ENCODE measurements at places on chromosomes 5 and 9.

- DNase-seq, result no peak
Observed at GRCh38 chr9:72538921-72539702, 17.7 kb downstream of the TMC1 start.

DNA sequence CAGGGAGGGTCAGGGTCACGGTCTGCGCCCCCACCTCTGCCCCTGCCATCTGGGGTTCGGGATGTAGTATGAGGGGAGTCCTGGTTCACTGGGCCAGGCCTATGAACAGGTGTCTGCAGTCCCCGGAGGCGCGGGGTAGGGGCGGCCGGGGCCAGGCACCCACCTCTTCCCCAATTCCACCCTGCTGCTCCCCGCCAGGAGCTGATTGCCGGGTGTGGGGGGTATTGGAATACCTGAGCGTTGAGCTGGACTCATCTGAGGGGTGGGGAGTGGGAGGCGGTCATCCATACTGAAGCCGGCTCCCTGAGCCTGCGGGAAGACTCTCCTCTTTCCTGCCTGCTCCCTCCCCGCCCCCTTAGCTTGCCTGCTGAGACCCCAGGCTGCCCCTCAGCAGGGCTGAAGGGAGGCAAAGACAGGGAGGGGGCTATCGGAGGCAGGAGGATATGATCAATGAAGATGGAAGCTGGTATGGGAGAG lies 679 bp downstream of the SLC6A7 start:
- DNase-seq, result no peak

GRCh38 chr9:100472788-100473275 lies at the start of gene TMEFF1:
Gene TMEFF1, plus strand, starts transcription at chr9:100473149. Its CDS starts 396 bp downstream, at chr9:100473545.
- no peak for DNase-seq

- peak; percentile 65 for DNase-seq
Observed at GRCh38 chr5:75053304-75054133, 1.2 kb upstream of the GCNT4 start.

DNA sequence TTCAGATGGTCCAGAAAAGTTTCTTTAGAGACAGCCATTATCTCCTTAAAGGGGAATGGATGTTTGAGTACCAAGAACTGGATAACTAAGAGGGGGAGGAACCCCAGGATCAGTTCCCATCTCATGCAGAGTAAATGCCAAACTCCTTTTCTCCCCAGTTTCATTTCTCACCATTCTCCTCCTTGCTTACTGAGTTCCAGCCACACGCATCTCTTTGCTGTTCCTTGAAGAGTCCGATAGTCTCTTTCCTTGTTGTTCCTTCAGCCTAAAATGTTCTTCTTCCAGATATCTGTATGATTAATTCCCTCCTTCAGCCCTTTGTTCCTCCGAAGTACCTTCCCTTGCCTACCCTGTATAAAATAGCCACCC lies 30.0 kb downstream of the KDM4C start:
- no peak for DNase-seq

DNA sequence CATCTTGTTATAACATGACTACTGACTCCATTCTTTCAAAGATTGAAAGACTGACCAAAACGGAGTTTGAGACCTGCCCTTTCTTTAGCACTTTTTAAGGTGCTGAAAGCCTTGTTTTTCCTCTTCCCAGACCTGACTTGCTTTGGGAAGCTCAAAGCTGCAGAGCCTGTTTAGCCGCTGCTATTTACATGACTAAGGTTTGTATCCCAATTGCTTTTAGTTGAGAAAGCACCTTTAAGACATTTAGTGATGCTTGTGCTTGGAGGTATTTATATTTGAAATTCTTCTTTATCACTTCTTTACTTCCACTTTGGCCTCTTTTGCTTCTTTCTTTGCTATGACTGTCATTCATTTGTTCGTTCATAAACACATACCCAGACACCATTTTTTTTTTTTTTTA lies 182.6 kb upstream of the ELL2 start:
- DNase-seq, result no peak
